ENCODE measurements at places on chromosomes 6 and 20.

DNA sequence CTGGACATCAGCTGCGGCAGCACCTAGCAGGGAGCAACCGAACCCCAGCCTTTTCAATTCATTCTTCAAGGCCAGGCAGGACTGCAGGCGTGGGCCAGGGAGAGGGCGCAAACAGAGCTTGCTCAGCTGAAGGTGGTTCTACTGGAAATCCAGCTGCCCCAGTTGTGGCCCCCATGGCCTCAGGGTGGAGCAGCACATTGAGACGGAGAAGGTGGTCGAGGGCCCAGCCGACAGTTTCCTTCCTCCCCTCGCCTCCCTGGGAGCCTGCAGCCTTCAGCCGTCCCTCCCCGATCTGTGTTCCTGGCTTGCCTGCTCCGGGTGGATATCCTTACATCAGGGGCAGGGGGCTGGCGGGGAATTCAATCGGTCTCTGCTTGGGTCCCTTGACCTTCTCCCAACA lies 217.8 kb downstream of the ANKRD60 start:
- no peak for DNase-seq

DNA sequence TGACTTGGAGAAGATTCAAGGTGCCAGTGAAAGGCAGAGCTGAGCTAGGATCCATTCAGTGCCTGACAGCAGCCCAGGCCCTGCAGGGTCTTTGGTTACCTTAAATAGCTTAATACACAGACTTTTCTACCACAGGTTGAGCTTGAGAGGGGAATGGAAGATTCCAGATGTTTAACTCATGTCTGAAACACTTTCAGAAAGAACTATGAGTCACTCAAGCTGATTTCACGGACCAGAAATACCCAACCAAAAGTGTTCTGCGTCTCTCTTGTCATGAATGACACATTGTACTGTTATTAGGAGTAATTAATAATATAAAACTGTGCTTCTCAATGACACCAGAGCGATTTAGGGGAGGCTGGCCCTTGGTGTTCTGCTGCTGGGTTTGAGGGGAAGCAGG lies 6.4 kb upstream of the PMEPA1 start:
- no peak for DNase-seq

- DNase-seq = peak; percentile 54
Observed at GRCh38 chr20:58651946-58652605, 993 bp downstream of the STX16 start.

GRCh38 chr6:14149053-14149738 lies 31.6 kb downstream of the CD83 start:
- no peak for DNase-seq

DNA sequence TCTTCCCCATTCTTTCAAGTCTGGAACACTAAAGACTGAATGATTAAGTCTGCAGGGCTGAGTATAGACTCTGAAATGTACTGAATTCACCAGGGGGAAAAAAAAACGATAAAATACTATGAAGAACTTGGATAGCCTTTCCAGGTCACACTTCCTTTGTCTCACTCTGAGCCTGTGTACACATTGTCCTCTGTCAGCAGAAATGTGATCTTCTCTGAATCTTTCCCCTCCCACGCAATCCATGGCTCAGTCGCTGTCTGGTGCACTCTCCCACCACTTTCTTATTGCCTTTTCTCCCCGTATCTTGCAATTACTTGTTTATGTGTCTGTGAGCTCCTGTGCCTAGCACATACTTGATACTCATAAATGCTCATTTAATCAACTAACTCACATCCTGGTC lies 212.6 kb upstream of the RSPO3 start:
- peak; percentile 40 for DNase-seq

DNA sequence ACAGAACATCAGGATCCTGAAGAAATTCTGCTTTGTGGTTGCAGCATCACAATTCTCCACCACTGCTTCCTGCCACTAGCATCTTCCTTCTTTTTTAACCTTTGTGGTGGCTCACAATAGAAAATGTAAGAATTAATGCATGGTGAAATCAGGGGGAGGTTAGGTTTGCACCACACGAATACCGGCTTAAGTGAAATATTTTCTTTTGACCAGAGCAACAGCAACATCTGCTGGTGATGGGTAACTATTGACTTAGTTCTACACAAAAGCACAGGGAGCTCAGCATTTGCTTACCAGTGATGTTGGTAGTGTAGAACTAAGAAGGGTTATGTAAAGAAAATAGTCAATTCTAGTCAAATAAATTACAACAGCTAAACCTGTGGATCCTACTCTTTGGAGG lies 280.5 kb downstream of the SYNE1 start:
- peak; percentile 52 for DNase-seq

DNA sequence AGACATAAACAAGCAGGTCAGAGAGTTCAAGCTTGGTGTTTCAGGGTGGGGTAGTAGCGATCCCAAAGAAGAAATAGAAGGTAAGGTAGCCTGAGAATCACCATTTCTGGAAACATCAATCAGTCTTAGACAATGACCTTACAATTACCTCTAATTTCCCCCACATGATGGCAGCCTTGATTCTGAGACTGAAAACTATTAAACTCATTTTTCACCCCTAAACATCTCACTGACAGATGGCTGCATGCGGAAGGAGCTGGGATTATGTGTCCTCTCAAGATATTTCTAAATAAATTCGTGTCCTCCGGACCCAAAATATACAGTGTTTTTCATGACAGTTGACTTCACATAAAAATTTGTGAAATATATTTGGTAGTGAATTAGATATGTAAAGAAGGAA lies 61.0 kb downstream of the KIF6 start:
- DNase-seq = no peak

DNA sequence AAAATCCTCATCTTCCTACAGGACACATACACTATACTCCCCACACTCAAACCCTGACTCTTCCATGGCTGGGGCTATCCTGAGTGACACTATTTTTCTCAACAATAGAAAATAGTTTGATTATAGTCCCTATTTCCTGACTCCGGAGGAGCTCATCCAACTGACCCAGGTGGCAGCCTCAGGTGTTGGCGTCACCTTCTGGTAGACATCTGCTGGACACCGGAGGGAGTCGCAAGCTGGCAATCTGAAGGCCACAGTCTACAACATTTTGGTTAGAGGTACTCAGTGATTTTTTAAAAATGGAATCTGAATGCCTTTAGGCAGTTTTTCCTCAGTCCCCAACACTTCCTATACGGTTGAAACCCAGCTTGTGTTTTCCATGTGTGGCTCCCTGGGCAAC lies 32.2 kb upstream of the OCSTAMP start:
- DNase-seq = no peak

DNA sequence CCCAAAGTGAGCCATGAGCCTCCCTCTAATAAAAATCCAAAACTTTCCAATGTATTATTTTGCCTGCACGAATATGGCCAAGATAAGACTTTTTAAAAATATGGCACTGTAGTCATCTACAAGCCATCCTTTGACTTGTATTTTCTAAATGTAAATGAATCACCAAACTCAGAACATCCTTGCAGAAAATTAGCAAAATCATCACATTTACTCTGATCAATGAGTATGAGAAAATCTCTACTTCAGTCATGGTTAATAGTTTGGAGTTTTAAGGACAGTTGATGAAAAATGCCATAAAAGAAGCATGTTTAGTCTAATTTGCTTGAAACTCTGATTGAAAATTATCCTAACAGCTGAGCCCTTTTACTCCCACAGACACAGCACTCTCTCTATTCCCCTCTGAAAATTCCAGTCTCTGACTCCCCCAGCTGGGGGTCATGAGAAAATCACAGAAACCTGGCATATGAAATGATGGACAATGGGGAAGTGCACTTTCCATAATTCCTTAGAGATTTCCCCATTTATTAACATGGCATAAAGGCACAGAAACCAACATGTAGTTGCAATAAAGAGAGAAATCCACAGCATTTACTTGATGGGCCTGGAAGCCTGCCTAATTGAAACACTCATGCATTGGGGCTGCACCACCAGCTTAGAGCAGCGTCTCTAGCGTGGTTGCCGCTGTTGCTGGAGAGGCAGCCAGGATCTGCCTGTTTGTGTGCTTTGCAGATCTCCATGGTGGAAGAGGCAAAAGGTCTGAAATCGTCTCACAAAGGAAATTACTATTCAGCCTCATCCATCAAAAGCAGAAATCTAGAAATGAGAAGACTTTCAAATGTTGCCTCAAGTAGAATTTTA lies 214.0 kb downstream of the WDR27 start:
- no peak for DNase-seq

DNA sequence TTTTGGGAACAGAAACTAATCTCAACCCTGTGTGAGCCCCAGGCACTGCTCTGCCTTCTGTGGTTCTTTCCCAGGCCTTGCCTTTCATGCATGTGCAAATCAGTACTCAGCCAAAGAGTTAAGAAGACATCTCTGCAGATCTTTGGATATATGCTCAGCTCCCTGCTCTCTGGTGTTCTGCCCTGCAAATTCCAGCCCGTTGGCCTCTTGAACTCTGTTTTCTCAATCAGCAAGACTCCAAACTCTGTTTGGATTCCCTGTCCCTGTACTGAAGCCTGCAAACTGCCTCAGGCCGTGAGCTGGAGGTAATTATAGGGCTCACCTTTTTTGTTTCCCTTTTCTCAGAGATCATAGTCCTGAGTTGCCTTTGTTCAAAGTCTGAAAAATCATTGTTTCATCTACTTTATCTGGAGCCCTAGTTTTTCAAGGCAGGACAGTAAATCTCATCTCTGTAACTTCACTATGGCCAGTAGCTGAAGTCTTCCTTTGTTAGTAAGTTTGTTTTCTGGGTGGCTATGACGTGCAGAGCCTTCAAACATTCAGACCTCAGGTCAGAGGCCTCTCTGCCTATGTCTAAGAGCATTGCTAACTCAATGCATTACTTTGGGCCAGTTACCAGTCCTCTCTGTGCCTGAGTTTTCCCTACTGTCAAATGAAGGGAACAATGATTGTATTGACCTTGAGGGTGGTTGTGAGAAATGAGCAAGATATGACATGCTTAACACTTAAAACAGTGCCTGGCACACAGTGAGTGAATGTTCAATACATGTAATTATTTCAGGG lies 15.9 kb upstream of the MDFI start:
- no peak for DNase-seq

DNA sequence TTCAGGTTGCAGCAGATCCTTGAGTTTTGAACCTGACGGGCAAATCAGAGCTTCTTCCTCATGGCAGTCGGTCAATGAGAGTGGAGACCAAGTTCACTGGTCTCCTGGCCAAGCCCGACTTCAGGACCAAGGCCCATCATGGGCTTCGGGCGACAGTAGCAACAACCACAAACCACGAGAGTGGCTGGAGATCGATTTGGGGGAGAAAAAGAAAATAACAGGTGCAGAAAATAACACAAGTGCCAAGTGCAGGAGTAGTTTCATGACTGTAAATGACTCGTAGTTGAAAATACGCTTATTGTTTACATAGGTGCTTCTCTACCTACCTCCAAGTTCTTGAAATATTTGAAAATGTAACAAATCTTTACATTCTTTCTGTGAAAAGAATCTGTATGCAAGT lies 56.1 kb downstream of the DCBLD1 start:
- DNase-seq = no peak

DNA sequence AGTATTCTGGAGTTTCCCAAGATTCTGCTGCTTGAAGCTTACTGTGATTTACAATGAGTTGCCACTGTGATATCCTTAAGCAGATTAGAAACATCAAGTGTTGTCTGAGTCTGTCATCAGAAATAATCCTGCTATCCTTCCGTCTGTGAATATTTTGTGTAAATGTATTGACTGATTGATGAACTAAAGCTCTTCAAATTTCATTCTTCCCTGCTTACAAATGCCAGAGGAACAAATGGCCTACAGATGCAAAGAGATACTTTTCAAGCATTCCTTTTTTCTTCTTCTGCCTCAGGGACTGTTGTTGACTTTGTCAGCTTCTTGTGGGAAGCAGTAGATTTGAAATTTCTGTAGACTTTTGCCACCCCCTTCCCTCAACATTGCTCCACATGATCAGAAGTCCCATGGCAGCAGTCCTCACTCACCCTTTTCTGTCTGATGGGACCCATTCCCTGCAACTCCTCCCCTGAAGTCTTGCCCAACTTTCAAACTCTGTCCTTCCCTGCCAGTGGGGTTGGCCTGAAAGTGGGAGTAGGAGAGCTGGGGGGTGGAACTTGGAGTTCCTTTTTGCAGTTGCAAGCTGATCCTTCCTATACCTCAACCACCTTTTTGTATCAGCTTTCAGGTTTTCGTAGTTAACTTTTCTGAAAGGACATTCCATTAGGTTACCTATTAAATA lies 38.5 kb upstream of the MLIP start:
- no peak for DNase-seq

DNA sequence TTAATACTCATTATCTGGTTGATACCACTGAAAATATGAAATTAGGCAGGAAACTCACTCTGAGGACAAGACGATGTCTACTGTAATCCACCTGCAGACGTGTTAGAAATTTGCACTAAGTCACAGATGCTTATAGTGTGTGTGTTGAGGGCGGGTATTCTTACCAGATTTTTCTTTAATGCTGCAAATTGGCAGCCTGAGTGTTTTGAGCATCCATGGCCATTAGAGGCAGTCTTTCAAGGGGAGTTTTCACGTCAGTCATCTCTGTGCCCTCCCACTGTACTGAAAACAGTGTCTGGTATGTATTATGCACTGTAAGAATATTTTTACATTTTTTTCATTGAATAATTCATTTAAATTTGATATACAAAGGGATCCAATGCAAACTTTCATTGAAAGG lies 266.5 kb upstream of the QKI start:
- DNase-seq = no peak

GRCh38 chr6:46505693-46506512 lies 14.7 kb upstream of the RCAN2 start:
- no peak for DNase-seq

DNA sequence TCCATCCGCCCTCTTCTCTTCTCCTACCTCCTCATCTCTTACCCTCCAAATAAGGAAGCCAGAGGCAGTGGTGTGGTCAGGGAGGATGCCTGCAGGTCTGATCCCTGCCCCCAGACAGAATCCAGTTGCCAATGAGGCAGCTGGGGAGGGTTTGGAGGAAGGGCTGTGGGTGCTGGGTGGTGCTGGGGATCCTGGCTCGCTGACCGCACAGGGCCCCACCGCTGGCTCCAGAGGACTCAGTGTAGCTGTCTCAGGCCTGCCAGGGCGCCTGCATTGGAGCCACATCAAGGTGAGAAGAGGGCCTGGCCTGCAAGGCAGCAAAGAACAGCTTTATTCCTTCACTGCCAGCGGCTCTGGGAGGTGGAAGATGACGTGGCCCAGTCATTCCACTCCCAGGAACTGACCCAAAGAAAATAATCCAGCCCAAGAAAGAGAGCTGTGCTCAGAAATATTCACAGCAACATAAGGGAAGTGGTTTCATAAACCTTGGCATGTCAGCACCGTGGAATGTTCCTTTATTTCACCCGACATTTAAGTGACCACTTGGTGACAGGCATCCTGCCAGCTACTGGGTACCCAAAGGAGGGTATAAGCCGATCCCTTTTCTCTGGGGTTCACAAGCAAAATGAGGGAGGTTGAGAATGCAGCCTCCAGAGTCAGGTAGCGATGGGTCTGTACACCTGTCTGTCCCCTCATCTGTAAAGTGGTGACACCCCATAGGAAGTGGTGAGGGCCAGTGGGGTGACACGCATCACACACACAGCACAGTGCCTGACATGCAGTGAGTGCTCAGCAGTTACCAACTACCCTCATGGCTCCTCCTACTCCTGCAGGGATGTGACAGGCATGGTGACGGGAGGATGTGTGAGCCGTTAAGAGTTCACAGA lies 125.1 kb downstream of the SNX5 start:
- no peak for DNase-seq

GRCh38 chr20:24236201-24236600 lies 233.2 kb upstream of the SYNDIG1 start:
- no peak for DNase-seq

All from HEK293T (cell line).